CD4-positive, alpha-beta T cell treated with Interleukin-2 at 100 ng/mL for 4 hours (primary cell): ENCODE measurements at places on chromosomes 11 and 22.

DNA sequence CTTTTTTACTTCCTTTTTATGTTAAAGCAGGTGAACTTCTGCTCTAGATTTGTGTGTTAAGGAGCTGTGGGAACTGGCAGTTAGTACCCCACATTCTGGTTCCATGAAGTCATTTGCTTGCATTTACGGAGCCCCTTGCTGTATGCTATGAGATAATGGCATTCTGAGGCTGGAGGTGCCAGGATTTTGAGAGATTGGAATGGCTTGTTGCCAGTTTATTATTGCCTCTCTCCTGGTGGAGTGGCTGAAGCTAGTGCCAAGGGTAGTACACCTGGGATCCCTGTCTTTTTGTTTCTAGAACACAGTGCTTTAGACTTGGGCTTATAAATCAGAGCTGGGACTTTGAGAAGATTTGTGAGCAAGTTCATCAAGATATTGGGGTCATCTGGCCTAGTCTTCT is 73.8 kb downstream of the STIM1 start:
- DNase-seq = no peak

DNA sequence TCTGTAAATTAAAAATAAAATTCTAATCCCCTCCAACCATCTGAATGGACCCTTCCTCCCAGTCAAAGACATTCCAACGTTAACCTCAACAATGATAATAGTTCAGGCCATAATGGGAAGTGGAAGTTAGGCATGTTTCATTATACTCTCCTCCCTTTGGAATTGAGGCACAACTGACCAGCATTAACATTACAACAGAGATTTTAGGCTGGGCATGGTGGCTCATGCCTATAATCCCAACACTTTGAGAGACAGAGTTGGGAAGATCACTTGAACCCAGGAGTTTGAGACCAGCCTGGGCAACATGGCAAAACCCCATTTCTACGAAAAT is 2.4 kb upstream of the CTSF start:
- DNase-seq = no peak

DNA sequence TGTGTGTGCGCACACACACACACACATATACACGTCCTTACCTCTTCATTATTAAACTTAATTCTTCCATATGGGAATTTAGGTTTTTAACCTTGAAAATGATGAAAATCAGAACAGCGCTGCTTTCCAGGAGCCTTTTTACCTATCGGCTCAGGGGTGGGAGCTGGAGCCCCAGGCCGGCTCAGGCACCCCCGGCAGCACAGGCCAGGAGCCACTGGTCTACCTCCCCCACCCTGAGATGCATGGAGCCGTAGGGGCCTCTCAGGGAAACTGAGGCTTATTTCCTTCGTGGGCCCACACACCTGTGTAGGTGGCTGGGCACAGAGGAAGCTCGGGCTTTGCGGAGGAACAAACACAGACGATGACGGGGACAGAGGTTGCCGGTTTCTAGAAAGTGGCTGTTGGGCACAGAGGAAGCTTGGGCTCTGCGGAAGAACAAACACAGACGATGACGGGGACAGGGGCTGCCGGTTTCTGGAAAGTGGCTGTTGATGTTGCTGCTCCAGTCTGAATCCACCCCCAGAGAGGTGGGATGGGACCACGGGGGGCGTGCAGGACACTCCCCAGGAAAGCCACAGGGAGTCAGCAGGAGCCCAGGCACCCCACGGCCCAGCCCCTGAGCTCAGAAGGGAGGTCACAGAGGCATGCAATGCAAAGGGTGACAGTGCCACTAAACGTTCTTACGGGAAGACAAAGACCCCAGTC is 149.4 kb downstream of the BRD1 start:
- no peak for DNase-seq

- no peak for DNase-seq
Observed at GRCh38 chr11:103923451-103923931, 112.9 kb upstream of the DDI1 start.

DNA sequence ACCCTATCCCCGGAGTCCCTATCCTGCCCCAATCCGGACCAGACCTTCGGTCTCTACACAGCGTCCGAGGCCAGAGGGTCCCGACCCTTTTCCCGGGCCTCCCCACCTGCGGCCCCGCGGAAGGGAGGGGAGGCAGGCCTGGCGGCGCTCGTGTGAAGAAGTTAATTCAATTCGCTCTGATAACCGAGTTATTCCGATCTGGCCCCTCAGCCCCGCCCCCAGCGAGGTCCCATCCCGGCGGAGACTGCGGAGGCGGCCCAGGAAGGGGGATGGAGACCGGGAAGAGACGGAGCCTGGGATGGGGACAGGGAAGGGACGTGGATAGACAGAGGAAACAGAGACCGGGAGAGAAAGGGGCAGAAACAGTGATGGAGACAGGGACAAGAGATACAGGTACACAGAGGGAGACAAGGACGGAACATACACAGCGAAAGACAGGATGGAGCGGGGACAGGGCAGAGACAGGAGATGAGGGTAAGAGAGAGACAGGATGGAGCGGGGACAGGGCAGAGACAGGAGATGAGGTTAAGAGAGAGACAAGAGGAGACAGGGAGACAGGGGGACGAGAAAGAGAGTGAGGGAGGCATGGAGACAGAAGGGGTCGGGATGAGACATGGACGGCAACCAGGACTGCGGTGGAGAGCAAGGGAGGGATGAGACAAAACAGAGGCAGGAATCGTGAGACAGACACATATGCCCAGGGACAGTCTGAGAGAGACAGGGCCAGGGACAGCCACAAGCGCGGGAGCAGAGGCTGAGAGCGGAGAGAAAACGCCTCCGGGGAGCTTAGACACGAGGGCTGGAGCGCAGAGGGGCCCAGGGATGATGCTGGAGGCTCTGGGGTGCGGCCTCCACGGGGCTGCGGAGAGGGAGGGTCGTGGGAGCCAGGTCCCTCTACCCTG is 636 bp upstream of the PHOX2A start:
- no peak for DNase-seq

DNA sequence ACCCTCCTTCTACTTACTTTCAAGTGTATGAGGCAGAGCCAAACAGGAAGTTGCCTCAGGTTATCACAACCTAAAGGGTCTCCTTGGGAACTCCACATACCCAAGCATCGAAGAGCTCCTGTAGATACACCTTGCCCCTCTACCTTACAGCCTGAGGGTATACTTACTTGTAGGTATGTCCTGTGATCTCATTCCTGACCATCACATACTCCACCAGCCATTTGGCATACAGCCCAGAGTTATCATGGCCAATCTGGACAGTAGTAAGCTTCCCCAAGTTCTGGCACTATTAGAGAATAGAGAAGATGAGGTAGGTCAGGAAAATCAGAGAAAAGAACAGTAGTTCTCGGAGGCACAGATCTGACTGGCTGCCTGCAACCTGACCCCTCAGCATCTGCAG is 53.4 kb upstream of the SCUBE2 start:
- no peak for DNase-seq

DNA sequence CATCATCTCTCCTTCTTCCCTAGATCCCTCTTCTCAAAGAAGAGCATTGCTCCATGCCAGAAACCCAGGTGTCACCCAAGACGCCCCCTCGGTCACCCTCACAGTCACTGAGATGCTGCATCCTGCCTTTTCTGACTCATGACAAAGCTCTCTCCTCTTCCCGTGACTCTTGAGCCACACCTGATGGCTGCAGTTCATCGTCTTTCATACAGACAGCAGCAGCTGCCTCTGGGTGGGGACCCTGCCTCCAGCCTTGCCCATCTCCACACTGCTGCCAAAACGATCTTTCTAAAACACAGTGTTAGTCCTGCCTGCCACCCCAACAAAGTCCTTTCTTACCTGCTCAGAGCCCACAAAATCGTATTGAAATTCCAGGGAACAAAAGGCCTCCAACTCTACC is 44.8 kb downstream of the BUD13 start:
- DNase-seq = no peak

DNA sequence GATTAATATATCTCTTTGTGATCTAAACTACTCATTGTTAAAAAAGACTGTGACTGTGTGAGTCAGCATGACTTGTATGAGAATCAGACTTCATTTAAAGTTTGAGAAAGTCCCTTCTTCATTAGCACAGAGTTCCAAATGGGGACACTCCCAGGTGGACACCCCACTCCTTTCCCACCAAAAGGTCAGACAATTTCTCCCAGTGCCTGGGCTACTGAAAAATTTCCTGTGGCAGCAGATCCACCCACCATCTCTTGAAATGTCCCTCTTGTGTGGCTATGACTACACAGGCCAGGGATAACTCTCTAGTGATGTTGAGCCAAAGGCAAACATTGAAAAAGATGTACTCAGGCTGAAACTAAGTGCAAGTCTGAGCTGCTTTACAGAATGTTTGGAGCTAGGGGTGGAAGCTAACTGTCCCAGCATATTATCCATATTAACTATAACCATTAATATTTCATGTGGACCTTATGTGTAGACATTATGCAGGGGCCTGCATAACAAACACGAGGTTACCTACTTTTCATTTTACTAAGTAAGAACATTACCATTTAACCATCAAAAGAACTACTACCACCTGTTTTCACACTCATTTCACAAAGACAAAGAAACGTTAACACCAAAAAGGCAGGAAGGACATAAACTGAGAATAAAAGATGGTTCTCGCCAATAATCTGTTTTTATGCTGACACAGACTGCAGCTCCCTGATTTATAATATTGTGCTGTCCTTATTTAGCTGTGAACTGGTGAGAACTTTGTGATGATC is 44.8 kb downstream of the MMP20 start:
- no peak for DNase-seq

DNA sequence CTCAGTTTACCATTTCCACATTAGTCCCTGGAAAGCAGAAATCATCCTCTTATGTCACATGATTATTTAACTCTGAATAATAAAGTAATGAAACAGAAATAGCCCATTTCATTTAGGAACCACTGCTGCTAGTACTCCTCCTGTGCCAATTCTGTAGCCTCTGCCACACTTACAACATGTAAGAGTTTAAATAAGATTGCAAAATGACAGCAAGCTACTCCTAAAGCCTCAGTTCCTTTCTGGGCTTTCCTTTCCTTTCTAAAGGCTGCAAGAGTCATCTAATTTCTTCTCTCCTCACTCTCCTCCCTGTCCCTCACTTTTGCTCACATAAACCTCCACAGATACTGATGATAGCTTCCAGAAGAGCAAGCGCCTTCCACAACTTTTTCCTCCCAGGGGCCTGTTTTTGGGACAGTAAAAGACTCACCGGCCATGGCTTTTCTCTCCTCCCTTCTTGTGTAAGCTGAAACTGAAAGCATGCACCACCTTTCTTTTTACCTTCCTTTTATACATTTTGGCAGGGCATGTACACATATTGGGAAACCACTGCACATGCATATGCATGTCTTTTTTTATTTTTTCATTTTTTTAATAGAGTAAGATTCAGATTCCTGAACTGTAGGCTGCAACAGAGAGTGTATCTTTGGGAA is 38.5 kb downstream of the CARD18 start:
- DNase-seq = peak; percentile 15

DNA sequence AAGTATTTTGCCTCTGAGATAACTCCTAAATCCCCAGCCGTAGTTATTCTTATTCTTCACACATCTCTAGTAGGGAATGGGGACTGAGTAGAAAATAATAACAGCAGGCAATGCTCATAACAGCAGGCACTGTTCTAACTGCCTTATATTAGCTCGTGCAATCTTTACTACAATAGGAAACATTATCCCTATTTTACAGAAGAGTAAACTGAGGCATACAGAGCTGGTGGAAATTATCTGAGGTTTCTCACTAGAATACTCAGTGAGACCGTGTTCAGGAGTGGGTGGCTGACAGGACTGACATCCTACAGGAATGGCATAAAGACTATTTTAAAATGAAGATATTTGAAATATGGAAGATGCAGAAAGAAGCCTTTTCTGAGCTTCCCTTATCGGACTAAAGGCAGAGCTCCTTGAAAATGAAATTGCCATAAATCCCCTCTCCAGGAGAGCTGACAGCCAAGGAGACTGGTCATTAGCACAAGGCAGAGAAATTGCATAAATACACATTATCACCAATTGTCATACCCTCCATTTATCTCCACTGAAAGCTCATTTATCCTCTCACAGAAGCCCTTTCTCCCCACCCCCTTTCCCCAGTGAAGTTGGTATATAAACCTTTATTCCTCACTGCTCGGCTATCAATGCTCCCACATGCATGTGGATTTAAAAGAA is 93.9 kb downstream of the RASSF10 start:
- DNase-seq = no peak

GRCh38 chr11:117671370-117671769 is 125.6 kb downstream of the DSCAML1 start:
- DNase-seq = no peak

DNA sequence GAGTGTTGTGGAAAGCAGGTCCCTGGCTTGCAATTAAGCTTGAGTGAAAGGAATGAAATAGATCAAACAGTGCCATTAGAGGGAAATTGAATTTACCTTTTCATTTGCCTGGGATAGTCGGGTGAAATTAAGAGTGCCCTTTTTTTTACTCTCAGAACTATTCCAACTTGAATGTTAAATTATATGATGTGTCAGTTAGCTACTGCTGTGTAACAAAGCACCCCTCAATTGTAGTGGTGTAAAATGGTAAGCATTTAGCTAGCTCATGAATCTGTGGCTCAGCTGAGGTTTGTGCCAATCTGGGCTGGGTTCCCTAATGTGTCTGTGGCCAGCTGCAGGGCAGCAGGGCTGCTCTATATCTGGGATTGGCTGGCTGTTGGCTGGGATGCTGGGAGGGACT is 571.4 kb downstream of the MN1 start:
- DNase-seq = no peak

DNA sequence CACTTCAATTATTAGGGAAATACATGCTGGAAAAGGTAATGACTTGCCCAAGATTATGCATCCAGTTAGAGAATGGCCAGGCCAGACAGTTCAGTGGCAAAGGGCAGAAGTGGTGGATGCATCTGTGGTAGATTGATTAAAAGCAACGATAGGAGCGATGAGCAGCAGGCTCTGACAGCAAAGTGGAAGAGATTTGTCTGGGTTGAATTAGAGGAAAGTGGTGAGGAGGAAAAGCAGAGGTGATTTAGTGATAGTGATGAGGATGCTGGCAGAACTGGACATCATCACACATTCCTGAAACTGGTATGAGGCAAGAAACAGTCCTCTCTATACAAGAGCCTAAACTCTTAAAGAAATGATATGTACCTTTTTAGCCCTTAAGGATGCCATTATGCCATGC is 12.5 kb downstream of the HSD17B12 start:
- no peak for DNase-seq

- DNase-seq = no peak
Observed at GRCh38 chr22:27083610-27084009, 426.2 kb downstream of the MIAT start.

GRCh38 chr11:45394294-45395085 is 108.3 kb upstream of the SYT13 start:
- DNase-seq = no peak

DNA sequence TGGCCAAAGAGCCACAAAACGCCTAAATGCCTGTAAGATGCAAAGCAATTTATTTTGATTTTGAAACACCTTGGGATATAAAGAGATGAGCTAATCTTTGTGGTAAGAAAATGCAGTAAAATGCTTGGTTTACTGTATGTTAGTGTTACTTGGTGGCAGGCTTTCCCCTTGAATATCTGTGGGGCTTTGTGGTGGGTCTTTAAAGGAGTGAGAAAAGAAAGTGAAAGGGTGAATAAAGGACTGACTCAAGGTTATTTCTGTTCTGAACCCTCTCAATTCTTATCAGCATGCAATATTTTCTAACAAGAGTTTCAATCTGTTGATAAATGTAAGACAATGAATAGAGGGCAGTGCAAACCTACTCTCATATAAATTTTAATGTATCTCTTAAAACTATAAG is 1555.9 kb upstream of the RAG2 start:
- no peak for DNase-seq
